Effector memory CD4-positive, alpha-beta T cell (primary cell): ENCODE measurements at places on chromosomes 2 and 18.

DNA sequence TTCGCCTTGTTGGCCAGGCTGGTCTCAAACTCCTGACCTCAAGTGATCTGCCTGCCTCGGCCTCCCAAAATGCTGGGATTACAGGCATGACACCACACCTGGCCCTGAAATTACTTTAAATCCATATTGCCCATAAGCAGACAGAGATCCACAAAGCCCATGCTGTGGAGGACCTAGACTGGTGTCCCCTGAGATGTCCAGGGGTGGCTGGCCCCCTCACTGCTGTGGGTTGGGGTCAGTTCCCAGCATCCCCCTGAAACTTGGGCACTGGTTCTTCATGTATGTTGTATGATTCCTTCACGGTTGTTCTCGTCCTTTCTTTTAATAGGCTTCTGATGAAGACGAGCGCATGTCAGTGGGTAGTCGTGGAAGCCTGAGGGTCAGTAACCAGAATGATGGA is 78.1 kb upstream of the RBM44 start:
- DNase-seq: no peak

DNA sequence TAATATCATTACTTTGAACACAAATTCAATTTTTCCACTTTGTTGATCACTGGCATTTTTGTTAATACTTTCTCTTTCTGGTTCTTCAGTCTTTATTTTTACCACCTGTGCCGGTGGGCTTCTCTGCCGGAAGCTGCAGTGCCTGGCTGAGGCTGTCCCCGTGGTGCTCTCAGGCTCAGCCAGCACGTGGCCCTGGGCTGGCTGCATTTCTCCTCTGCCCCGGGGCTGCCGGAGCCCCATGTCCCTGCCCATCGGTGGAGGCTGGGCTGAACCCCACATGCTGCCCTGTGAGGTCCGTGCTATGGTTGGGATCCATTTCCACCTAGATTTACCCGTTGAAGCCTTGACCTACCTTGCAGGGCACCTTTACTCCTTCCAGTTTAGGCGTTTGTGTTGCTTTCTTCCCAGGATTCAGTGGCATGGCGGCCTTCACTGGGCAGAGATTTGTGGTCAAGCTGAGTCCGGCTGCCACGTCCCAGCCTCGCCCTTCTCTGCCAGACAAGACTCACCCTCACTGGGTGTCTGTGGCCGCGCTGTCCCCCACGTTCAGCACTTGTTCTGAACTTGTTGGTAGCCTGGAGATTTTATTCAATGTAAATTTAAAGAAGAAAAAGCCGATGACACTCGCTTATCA is 12.8 kb upstream of the TMEM18 start:
- DNase-seq: no peak

- no peak for DNase-seq
Measured at GRCh38 chr2:162465430-162465829, 121.5 kb downstream of the GCA start.

DNA sequence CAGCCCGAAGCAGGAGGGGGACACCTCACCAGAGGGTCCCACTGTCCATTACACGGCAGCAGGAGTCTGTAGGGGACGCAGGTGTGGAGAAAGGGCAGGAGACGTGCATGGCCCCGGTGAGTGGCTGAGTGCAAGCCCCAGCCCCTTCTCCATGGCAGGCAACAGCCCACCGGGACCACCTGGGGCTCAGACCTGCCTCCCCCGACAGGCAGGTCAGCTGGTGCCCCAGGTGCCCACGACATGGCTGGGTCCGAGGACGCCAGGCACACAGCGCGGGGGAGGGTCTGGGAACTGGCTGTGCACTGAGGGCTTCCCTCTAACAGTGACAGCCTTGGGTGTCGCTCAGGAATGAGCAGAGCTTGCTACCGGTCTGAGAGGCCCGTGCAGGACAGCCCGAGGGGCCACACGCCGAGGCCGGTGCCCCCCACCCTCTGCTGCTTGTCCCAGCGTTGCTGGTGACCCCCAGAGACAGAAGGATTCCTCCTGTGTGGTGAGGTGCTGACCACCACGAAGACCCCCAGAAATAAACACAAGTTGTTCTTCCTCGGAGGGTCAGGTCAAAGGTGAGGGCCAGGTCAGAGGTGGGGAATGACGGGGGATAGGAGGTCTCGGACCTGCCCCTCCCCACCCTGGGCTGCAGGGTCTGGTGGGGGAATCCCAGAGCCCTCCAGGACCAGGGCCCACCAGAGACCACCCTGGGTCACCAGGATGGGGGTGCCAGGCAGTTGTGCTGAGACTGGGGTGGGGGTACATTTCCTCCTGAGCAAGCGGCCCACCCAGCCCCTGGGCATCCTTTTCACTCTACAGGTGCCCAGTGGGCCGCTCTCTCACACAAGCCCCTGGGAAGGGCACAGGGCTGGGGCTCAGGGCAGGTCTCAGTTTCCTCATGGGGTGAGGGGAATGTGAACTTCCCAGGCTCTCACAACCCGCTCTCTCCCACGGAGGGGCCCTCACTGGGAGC is 50.6 kb downstream of the SLC66A2 start:
- no peak for DNase-seq

- no peak for DNase-seq
Measured at GRCh38 chr2:126707941-126708340, 52.0 kb downstream of the GYPC start.

DNA sequence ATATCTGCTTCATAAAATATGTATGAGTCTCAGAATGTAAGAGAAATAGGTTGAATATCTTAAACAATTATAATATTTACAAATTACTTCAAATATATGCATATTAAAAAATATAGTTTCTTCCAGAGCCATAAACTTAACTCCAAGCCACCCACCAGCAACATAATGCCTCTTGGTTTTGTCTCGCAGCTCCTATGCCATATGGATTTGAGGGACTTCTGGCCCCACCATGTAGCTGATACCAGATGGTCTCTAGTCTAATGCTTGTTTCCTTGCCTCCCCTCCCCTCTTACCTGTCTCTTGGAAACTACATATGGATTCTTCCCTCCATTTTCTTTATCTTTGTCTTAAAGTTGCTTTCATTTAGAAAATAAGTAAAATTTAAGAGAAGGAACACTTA is 114.3 kb downstream of the GCA start:
- no peak for DNase-seq

GRCh38 chr2:41600460-41600859 is 447.4 kb upstream of the PKDCC start:
- DNase-seq: no peak

DNA sequence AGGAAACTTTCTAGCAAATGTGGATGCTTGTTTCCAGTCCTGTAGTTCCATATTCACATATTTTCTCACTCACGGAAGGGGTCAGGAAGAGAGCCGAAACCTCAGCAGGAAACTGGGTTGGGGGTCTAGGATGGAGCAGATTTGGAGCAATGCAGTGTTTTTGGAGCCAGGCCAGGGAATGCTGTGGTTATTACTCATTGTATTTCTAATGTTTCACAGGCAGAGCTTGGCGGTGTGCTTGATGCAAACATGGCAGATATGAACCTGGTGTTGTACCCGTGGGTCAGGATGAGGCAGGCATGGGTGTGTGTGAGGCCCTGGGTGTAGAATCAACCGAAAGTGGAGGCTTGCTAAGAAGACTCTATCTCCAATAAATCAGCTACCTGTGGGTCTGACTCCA is 34.6 kb upstream of the ACKR3 start:
- no peak for DNase-seq

GRCh38 chr2:196167666-196168065 is 3.7 kb downstream of the STK17B start:
- no peak for DNase-seq

- no peak for DNase-seq
Measured at GRCh38 chr2:229492034-229492433, 220.9 kb upstream of the PID1 start.

- DNase-seq: no peak
Measured at GRCh38 chr18:48669180-48669675, 130.4 kb downstream of the CTIF start.

DNA sequence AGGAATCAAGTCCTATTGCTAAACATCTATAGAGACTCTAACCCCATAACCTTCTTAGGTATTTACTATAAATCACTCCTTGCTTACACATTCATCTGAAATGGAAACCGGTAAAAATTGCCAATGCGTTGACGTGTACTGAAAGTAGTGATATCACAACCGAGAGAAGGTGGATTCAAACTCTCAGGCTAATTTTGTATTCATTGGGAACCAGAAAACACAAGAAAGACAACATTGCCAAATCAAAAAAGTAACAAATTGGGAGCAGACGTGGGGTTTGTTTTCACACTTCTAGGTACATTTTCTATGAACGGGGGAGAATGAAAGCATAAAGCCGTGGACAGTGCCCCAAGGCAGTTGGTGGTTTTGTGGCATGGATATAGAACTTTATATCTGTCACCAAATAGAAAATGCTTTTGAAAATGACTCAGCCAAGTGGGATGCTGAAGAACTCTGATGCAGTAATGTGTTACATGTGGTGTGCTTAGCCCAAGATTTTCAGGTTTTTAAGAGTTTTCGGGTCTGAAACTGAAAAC is 155.1 kb upstream of the RASGRP3 start:
- DNase-seq: no peak

DNA sequence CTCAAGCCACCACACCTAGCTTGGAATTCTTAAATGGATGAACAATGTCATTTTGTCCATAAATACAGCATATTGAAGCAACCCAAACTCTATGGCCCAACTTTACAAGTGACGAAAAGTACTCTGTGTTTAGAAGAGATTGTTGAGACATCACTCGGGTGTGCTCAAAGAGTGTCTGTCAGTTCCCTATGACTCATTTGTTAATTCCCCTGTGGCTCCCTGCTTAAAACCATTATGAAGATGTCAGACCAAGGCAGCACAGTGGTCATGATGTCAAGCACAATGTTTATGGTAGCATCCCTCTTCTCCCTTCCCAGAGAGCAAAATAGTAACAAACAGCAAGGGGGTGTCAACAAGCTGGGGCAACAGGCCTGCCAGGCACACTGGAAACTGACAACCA is 3.0 kb downstream of the LYG1 start:
- no peak for DNase-seq

- DNase-seq: no peak
Measured at GRCh38 chr2:169704160-169704708, 10.0 kb downstream of the PHOSPHO2 start.

GRCh38 chr2:69789175-69789721 is 40.2 kb upstream of the GMCL1 start:
- DNase-seq: no peak

DNA sequence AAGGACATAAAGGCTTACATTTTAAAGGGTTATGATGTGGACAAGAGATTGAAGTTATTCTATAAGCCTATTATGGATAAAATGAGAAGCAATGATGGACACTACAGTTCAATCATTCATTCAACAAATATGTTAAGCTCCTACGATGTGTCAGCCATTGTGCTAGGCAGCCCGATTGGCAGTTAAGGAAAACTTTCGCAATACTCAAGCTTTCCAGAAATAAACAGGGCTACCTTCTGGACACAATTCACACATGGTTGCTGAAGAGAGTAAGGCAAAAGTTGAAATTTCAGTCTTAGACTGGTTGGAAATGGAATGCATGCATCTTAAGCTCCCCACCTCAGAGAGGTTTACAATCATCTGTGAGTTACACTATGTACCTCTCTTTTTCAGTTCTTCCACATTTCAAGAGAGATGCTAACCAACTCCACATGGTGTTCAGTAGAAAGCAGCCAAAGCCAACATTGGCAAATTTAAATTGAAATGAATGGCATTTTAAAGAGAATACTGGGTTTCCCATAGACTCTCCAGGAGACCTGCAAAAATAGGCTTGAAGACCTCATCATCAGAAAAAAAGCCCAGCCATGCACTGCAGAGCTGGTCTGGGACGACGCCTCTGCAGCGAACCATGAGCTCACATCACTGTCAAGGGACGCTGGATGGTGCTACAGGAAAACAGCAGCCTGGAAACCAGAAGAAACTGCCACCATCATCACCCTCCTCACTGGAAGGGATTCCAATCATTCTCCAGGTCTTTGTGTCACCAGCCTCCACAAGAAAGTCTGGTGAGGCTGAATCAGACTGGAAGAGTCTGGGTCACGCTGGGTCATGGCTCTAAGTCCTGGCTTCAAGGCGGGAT is 276.3 kb downstream of the AFF3 start:
- no peak for DNase-seq

DNA sequence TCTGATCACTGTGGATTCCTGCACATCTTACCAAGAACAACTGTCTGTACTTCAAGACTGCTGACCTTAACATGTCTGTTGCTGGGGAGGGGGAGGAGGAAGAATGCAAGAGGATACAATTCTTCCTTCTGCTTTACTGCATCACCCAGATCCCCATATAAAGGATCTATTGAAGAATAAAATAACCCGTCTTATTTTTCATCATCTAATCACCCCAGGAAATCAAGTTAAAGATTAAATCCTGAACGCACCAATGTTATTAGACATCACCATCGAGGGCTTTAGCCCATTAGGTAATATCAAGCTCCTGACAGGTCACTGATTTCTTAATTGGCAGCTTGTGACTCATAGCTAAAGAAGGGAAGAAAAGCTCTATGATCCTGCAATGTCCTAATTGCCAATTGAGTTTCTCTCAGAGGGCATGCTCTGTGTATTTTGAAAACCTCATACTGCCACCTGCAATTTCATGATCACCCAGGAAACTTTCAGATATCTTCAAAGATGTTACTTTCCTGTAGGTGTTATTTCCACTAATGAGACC is 75.4 kb upstream of the KCNE4 start:
- DNase-seq: no peak

GRCh38 chr18:33169218-33169617 is 271.3 kb downstream of the CCDC178 start:
- no peak for DNase-seq

DNA sequence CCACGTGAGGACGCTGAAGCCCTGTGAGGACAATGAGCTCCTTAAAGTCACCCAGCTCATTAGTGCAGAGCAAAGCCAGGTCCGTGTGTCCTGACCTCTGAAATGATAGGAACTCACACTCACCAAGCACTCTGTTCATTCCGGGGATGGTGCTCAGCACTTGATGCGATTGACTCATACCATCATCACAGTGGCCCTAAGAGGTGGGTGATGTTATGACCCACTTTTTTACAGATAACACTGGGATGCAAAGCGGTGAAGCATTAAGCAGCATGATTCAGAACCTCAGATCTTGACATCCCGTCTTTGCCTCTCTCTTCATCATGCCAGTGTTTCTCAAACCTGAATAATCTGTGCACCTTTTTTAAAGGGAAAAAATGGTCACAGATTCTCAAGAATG is 234.8 kb downstream of the ALPK2 start:
- DNase-seq: no peak
